ENCODE measurements at places on chromosomes 16 and 17.

DNA sequence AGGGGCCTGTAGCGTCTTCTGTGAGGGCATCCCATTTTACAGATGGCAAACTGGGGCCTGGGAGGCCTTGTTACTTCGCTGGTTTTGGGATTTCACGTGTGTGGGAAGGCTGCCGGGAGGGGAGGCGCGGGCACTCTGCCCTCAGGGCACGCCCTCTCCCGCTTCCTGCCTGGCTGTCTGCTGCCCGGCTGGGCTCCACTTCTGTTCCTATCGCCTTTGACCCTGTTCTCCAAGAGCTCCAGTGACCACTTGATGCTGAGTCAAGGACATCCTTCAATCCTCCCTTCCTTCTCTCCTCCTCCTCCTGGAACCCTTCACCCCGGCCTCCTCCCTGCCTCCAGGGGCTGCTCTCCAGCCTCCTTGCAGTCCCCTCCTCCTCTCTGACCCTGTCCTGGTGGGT is 16.0 kb downstream of the SPNS3 start:
- no peak for DNase-seq

- DNase-seq: no peak
Measured at GRCh38 chr16:86700046-86700945, 121.9 kb downstream of the FOXL1 start.

DNA sequence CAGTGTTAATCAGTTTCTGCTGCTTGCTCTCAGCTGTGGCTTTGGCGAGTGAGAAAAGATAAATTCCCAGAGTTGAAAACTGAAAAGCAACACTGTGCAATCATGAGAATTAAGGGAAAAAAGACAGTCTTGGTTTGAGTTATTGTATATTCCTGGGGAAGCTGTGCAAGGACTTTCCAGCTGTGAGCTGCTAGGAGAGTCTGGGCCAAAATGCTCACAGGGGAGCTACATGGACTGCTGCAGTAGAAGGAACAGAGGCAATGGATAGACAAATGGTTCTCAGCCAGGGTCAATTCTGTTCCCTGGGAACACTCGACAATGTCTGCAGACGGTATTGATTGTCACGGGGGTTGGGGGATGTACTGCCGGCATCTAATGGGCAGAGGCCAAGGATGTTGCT is 102.0 kb upstream of the ADAMTS18 start:
- DNase-seq: no peak

- DNase-seq: peak; percentile 72
Measured at GRCh38 chr16:48499923-48500381, 110.0 kb downstream of the N4BP1 start.

- no peak for DNase-seq
Measured at GRCh38 chr16:87327798-87328495, 10.8 kb upstream of the C16orf95 start.

- no peak for DNase-seq
Measured at GRCh38 chr17:6134721-6135120, 64.5 kb downstream of the WSCD1 start.

GRCh38 chr17:73947281-73947965 is 256.1 kb upstream of the RPL38 start:
- DNase-seq: no peak
